ENCODE measurements at places on chromosomes 3 and 15.

DNA sequence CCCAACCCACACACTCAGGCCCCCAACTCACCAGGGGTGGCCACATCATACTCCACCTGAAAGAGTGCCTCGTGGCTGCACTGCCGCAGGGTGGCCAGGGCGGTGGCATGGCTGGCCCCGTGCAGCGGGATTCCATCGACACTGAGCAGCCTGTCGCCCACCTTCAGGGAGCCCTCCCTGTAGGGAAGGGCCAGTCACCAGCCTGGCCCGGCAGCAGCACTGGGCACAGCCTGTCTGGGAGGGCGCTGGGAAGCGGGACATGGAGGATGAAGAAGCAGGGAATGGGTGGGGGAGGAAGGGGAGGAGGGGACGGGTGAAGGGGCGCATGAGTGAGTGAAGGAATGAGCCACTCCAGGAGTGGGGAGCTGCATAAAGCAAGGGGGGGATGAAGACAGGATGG is 18.5 kb downstream of the GRIP2 start:
- no peak for DNase-seq

GRCh38 chr3:184314700-184315542 is 515 bp downstream of the EIF4G1 start:
- DNase-seq: peak; percentile 89

- no peak for DNase-seq
Observed at GRCh38 chr15:60661080-60661645, 182.2 kb upstream of the ICE2 start.

DNA sequence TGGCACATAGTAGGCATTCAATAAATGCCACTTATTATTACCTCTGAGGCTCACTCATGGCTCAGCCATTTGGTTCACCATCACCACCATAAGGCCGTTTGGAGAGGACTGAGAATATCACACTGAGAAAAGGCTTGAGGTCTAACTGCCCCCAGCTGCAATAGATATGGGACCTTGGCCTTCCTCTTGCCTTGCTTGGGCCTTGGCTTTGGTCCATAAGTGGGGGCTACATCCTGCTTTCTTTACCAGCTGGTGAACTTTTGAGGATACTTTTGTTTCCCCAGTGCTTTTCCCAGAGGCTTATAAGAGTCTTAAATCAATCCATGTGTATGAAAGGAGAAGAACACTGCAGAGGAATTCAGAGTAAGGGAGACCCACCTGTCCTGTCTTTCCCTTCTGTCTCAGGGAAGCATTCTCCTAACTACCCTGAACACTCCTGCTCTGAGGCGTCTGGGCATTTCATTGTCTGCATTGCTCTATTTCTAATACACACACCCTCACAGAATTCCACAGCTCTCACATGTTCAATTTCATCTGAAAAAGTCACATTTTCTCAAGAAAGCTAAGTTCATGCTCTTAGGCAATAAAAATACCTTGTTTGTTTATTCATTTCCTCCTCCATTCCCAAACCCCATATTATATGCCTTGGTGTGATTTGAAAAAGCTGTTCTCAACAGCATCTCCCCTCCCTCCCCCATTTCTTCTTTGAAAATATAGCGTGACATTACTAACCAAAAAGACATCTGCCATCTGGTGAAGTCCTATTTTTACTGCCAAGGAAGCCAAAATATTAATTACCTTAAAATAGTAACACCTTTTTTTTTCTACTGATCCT is 22.5 kb upstream of the KCNMB2 start:
- DNase-seq: peak; percentile 72

GRCh38 chr15:62549345-62549970 is 384.4 kb upstream of the C2CD4B start:
- no peak for DNase-seq

DNA sequence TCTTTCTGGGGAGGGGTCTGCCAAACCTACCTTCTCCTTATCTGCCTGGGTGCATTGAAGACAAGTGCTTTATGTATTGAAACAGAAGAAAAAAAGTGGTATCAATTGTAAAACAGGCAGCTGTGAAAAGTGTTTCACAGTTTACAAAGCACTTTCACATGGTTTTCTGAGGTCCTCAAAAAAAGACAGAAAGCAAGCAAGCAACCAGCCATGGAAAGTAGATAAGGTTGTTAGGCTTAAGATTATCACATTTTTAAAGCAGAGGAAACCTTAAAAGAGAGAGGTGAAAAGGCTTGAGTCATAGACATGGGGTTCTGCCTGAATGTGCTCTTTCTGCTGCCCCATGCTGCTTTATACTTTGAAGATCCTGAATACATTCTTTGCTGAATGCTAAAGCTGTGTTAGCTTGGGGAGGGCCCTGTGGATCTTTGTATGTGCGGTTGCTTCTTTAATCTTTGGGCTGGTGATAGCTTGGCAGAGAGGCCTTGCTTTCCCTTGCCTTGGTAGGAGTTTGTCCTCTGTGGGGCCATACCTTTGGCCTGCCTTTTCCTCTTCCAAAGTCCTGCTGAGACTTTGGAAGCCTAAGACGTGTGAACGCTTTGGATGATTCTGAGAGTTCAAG is 2.6 kb downstream of the SMAD3 start:
- DNase-seq: no peak

- DNase-seq: no peak
Observed at GRCh38 chr3:176905331-176905730, 292.0 kb downstream of the TBL1XR1 start.

DNA sequence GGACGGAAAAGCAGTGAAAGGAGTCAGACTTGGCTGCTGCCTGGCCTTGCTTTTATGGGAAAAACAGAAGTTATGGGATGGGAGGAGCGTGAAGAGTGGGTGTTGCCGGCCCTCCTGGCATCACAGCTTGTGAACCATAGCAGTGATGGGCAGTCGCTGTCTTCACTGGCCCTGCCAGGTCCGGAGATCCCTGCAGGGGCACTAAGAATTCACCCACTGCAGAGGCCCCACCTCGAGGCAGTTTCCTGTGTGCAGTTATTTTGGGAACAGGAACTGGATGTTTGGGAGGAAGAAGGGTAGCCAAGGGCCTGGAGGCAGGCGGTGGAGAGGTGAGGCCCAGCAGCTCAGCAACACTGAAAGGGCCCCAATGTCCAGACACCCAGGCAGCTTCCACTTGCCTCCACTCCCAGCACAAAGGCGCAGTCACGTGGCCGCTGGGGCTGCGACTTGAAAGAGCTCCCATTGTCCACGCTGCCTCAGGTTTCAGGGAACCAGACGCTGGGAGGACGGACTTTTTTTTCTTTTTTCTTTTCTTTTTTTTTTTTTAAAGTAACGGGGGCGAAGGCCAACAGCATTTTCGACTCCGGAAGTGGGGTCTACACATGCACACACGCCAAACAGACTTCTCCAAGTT is 255.6 kb downstream of the ZNF621 start:
- DNase-seq: peak; percentile 41

GRCh38 chr3:74633021-74633420 is 18.6 kb upstream of the CNTN3 start:
- no peak for DNase-seq

- no peak for DNase-seq
Observed at GRCh38 chr15:78034495-78035191, 42.9 kb downstream of the TBC1D2B start.

Data from adipocyte (in vitro differentiated cells).